ENCODE measurements at places on chromosomes 6 and 20.

GRCh38 chr6:145400508-145400907 lies 334.8 kb downstream of the EPM2A start:
- no peak for DNase-seq

- DNase-seq = no peak
These were observed 584 bp downstream of the PTK7 start for GRCh38 chr6:43076464-43077332.

DNA sequence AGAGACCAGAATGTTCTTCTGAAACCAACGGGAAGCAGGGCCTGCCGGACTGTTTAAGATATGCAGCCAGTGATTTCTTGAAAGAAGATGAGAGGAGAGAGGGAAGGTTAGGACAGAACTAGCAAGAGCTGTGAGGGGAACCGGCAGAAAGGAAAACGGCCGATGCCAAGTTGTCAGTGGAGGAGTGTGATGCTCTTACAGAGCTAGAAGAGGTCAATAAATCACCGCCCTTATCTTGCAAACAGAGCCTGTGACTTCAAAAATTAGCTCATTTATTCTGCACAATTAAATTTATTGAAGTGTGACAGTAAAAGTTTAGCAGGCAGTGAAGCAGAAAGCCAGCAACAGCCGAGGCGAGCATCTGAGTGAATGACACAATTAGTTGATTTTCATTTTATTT lies 509.5 kb upstream of the ID4 start:
- no peak for DNase-seq

- no peak for DNase-seq
These were observed 28.7 kb downstream of the MYB start for GRCh38 chr6:135209803-135210202.

GRCh38 chr20:46683939-46684750 lies 5.1 kb downstream of the TP53RK start:
- DNase-seq = no peak

GRCh38 chr20:46928580-46929132 lies 34.0 kb downstream of the EYA2 start:
- no peak for DNase-seq

- DNase-seq = no peak
These were observed 109.9 kb downstream of the FYN start for GRCh38 chr6:111763381-111763780.

DNA sequence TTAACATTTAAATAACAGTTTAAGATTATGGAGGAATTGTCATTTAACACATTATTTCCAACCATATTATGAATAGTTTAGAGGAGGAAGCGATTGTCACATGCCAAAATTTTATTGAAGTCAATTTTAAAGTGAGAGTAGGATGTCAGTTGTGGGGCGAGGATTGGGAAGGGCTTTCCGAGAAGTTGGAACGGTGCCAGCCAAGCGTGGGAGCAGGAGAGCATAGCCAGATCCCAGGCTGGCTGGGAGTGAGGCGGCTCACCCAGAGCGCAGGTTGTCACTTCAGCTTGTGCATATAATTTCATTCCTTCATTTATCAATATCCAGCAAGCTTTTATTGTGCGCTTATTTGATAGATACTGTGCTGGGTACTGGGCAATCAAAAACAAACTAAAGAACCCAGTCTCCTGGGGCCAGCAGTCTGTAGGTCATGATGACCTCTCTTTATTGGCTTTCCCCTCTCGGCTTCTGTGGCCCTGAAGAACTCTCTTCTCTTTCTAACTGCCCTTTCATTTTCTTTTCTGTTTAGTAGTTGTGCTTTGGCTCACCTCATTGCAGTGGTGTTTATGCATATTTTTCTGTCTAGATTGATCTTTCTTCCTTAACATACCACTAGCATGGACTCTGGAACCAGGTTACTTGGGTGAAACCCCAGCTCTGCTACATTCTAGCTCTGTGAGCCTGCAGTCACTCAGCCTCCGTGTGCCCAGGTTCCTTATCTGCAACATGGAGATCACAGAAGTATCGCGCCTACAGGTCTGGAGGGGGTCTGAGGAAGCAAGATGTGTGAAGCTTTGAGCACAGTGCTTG lies 6.4 kb downstream of the CEP43 start:
- DNase-seq = no peak

- DNase-seq = no peak
These were observed 100.9 kb upstream of the PRDM1 start for GRCh38 chr6:105985098-105985815.

DNA sequence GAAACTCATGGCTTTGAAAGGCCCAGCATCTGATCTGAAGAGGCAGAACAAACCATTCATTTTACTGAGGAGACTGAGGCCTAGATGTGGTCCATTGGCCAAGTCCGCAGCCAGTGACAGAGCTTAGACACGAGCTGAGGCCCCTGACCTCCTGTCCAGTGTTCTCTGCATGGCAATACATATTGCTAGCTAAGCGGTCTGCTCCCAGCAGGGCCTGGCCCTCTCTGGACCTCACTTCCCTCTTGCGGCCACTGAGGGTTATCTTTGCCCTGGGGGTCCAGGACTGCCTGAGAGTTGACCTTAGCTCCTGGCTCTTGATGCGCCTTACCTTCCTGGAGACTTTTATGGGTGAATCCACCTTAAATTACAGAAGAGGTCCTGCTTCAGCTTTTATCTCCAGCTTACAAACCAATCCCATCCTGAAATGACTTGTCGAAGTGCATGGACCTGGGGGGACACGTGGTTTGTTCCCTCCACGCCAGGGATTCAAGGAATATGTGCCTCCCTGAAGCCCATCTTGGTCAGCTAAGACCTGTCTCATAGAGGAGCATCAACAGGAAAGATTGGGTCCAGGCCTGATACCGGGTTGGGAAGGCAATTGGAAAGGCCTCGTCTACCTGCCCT lies 75.6 kb downstream of the CNBD2 start:
- no peak for DNase-seq

GRCh38 chr6:157760589-157761330 lies 62.3 kb upstream of the SNX9 start:
- DNase-seq = no peak

DNA sequence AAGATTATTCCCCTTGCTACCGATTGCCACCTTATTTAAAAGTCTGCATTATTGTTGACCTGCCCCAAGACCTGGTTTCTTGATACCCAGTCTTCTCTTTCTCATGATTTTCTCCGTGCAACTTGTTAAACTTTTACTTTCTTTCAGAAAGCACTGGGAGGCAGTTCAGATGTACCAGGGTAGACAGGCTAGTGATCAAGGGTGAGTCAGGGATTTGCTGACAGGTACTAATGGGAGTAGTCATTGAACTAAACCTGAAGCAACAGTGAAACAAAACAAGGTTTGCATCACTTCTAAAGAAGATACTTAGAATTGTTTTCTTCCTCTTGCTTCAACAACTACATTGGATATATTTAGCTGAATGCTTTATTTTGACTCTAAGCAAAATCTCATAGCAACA lies 124.4 kb downstream of the KCNQ5 start:
- DNase-seq = no peak

DNA sequence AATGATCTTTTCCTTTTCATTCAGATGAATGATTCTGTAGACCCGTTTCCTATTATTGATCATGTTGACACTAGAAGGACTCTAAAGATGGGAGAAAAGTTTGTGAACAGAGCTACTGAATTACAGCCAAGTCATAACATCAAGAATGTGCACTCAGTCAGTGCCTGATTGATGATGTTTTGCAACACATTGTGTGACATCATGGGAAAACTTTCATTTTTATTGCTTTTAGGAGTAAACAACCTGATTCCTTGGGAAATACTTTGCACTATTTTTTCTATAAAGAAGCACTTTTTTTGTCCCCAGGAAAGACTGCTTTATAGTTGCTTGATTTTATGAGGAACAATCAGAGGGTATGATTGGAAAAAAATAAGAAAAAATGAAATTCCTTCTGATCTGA lies 383.8 kb upstream of the JAG1 start:
- no peak for DNase-seq

GRCh38 chr6:163120223-163120622 lies 294.3 kb upstream of the QKI start:
- DNase-seq = no peak

DNA sequence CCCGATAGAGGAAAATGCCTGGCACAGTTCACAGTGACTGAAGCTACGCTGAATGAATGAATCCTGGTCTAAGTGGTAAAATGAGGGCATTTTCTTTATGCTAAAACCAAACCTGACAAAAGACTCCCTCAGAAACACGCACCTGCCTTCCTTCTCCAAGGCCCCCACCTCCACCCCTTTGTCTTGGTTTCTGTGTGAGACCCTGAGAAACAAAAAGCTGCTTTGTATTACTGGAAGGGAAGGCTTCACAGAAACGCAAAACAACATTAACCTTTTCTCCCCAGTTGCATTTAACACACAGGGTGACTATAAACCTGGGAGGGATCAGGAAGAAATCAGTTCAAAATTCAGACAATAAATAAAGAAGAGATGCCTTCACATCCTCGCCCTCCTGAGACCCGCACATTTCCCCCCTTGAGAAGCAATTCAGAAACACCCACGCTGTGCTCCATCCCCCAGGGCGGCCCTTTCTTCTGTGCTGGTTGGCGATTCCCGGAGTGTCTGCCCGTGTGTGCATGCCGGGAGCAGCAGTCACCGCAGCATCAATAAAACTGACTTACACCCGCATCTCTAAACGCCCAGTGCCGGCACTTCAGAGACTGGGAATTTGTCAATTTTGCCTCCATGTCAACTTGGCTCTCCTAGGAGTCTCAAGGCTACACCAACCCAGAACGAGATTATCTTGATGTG lies 67.2 kb upstream of the TRAF3IP2 start:
- no peak for DNase-seq

GRCh38 chr6:129099696-129100095 lies 216.8 kb downstream of the LAMA2 start:
- DNase-seq = no peak

GRCh38 chr6:21321531-21321930 lies 272.0 kb upstream of the SOX4 start:
- DNase-seq = no peak

DNA sequence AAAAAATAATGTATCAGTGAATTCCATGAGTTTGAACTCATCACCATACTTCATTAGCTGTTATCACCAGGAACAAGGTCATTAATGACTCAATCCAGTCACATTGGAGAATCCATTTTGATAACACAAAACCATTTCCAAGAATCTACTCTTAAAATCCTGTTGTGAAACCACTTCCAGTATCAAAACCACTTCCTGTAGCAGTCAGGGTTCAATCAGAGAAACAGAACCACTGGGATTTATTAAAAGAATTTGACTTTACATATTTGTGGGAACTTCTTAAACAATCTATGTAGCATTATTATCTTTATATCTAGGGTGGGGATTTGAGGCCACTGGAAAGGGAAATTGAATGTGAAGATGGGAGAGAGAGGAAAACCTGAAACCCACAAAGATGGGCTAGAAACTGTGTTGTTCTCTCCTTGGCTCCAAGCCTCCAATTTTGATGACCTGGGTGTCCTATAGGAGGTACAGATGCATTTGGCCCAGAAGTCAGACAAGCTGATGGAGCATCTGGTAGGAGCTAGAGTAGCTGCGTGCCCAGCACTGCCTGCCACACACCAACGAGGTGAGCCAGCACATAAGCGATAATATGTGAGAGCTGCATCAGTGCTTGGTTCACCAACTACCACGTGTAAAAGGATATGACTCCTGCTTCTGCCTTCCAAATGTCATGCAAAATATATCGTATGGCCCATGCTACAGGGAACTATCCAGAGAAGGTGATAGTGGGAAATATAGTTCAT lies 117.0 kb downstream of the TMEM200A start:
- DNase-seq = no peak

- peak; percentile 67 for DNase-seq
These were observed at the start of gene ULBP2 for GRCh38 chr6:149941583-149942460. ULBP2 (plus strand) TSS chr6:149942014; CDS start chr6:149942073, 59 bp downstream.

GRCh38 chr20:48889140-48889790 lies 32.2 kb upstream of the ARFGEF2 start:
- DNase-seq = no peak

DNA sequence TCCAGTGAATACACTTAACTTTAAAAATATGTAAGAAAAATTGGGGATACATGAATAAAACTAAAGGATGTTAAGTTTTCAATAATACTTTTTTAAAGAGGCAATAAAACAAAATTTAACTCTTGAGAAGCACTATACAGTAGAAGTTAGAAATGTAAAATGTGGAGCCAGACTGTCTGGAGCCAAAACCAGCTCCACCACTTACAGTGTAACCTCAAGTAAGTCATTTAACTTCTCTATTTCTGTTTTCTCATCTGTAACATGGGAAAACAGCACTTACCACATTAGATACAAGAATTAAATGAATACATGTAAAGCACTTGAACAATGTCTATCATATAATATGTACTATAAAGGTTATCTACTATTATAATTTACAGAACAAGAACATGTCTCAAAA lies 6.7 kb downstream of the ATG5 start:
- DNase-seq = no peak

DNA sequence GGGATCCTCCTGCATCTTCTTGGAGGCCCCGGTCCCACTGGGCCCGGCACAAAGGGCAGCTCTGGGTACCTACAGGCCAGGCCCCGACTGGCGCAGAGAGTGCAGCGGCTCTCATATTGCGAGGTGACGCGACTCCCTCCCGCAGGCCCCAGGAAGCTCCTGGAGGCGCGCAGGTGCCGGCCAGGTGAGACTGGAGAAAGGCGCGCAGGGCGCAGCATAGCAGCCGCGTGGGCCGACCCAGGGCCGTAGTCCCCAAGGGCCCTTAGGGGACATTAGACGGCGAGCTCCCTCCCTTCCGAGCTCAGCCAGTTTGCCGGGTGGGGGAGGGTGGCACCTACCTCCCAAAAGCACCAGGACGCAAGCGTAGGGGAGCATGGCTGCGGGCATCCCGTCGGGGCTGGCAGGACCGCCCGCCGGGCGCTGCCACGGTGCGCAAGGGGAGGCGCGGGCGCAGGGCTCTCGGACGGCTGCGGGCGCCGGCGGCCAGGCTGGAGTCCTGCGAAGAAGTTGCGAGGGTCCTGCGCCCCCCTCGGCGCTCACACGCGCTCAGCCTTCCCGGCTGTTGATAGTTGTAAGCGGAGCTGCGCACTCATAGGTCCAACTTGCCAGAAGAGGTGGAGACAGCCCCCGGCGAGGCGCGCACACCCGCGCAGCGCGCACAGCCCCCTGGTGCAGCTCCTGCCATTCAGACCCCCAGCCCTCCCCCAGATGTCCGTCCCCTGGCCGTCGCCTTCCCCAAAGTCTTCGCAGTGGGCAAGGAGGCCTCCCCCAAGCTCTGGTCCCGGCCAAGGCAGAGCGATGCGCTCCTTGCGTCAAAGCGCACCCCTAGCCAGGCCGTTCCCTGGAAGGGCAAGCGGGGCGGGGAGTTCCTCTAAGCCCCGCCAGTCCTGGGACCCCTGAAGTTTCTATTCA lies 622 bp downstream of the APCDD1L start:
- DNase-seq = no peak
